ENCODE measurements at places on chromosomes 5 and 9. TPM values are rescaled to one million over a fixed set of nuclear protein-coding genes. Genes with fewer than 3 reads are reported as not detected.

DNA sequence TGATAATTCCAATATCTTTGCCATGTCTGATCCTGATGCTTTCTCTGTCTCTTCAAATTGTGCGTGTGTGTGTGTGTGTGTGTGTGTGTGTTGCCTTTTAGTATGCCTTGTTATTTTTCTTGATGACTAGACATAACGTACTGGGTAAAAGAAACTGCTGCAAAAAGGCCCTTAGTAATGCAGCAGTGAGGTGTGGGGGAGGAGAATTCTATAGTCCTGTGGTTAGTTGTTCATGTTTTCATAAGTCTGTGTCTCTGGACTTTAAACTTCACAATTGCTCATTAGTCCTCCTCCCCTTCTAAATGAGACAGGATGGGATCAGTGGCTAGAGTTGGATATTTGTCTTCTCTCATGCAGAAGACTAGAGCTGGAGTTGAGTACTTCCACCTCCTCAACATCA lies 346.2 kb upstream of the IRX1 start:
- H3K36me3 ChIP-seq: no peaks in the 10 kb centered on the region
- H3K4me1 ChIP-seq: no peaks in the 10 kb centered on the region
- H3K27ac ChIP-seq: no peak overlapping the region
- DNase-seq: no peak

Gene PIP5KL1
- not detected for polyA plus RNA-seq

GRCh38 chr5:29099585-29099984 lies 2061.2 kb upstream of the CDH9 start:
- no peak for DNase-seq
- H3K4me3 ChIP-seq: no peak overlapping the region
- H3K4me1 ChIP-seq: no peaks in the 10 kb centered on the region
- H3K36me3 ChIP-seq: no peaks in the 10 kb centered on the region
- no peak overlapping the region for H3K27ac ChIP-seq
- H3K27me3 ChIP-seq: no peaks in the 10 kb centered on the region

DNA sequence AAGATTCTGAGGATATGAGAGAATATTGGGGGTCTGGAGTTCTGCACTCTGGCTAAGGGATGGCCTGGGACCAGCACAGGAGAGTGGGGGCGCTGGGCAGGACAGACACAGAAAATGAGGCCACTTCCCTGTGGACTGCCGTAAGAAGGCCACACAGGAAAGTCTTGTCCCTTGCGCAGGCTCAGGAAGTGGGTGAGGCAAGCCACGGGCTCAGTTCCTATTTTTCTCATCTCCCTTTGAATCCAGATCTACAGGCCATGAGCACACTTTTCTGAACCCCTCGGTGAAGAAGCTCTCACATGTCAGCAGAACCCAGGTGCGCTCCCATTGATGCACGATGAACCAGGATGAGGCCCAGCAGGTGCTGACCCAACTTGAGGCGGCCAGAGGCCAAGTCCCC lies 207.4 kb downstream of the AGTPBP1 start:
- H3K4me1 ChIP-seq: no peaks in the 10 kb centered on the region
- no peaks in the 10 kb centered on the region for H3K27me3 ChIP-seq
- no peak overlapping the region for H3K4me3 ChIP-seq
- H3K36me3 ChIP-seq: no peaks in the 10 kb centered on the region

Gene IFNK
- not detected for polyA plus RNA-seq
